GM19239 (cell line): ENCODE measurements at places on chromosomes 12 and 14.

- DNase-seq: no peak
Measured at GRCh38 chr12:51330186-51330585, 6.2 kb upstream of the BIN2 start.

DNA sequence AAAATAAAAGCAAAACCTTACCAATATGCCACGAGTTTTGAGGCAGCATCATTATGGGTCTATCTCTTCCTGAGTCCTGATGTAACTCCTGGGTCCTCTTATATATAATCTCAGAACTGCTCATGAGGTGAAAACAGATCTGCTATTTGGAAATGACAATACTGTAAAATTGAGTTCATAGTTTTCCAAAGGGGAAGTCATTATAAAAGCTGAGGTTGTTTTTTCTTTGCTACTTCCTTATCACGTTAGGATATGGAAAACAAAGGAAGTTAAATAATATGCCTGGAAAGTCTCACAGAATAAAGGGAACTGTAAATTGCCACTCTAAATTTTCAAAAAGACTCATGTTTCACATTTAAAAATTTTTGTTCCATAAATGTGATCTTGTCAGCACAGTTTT lies at the start of gene CD163L1:
TSS of gene CD163L1 (minus strand) at position 78 of the 400 bp plus-strand sequence. CDS start at position 52, 26 bp downstream.
- DNase-seq: no peak

GRCh38 chr12:109687250-109687649 lies 26.4 kb upstream of the FAM222A start:
- no peak for DNase-seq

- DNase-seq: no peak
Measured at GRCh38 chr14:105531894-105532623, 5.7 kb downstream of the TMEM121 start.

- no peak for DNase-seq
Measured at GRCh38 chr14:30195941-30196340, 268.3 kb upstream of the PRKD1 start.

- DNase-seq: no peak
Measured at GRCh38 chr12:5230861-5231260, 187.2 kb downstream of the KCNA5 start.

DNA sequence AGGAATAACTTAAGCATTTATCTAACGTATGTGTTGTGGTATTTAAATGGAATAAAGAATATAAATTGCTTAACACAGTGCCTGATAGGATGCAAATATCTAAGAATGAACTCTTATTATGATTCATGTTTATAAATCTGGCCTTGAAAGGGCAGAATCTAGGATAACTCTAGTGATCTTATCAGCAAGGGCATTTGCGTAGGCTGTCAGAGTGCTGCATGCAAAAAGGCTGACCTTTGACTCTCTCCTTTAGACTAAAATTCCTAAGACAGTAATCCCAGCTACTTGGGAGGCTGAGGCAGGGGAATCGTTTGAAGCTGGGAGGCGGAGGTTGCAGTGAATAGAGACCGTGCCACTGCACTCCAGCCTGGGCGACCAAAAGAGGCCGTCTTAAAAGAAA lies 31.3 kb upstream of the ANP32D start:
- no peak for DNase-seq

- no peak for DNase-seq
Measured at GRCh38 chr12:115257791-115258190, 573.8 kb upstream of the TBX3 start.

GRCh38 chr12:94616203-94616729 lies 34.1 kb downstream of the TMCC3 start:
- no peak for DNase-seq

- no peak for DNase-seq
Measured at GRCh38 chr14:81392976-81393643, 7.0 kb downstream of the STON2 start.

DNA sequence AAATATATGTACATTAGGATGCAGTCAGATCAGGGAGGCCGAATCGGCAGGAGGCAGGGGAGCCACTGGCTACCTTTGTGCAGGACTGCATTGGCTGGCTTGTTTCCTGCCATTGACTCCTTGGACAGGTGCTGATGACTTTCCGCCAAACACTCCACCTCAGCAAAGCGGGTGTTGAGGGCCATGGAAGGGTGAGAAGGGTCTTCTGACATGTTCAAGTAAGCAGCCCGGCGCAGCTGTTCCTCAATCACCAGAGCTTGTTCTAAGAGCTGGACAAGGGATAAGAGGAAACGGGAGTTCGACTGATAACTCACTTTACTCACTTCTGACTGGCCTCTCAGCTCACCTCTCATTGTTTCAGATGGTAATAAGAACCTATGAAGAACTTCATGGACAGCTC lies 4.9 kb upstream of the NOP2 start:
- no peak for DNase-seq

DNA sequence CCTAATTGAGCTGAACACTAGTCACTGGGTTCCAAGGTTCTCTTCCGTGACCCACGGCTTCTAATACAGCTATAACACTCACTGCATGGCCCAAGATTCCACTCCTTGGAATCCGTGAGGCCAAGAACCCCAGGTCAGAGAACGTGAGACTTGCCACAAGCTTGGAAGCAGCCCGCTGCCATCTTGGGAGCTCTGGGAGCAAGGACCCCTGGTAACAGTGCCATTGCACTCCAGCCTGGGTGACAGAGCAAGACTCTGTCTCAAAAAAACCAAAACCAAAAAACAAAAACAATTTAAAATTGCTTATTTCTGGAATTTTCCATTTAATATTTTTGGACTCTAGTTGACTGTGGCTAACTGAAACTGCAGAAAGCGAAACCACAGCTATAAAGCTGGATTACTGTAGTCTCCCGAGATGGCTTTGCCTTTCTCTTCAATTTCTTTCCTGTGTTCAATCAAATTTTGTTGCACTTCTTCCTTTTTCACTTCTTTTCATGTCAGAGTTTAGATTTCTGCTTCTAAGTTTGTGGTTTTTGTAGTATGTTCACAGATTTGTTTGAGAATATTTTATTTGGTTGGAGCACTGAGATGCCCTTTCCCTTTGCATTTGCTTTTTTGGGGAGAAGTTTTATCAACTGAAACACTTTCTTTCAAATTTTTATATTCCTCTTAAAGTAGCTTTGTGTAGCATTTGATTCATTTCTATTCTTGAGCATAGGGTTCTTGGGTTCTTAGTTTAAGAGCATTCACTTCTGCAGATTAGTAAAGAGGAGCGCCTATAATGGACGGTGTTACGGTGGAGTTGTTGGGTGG lies 44.6 kb downstream of the DDHD1 start:
- DNase-seq: no peak

DNA sequence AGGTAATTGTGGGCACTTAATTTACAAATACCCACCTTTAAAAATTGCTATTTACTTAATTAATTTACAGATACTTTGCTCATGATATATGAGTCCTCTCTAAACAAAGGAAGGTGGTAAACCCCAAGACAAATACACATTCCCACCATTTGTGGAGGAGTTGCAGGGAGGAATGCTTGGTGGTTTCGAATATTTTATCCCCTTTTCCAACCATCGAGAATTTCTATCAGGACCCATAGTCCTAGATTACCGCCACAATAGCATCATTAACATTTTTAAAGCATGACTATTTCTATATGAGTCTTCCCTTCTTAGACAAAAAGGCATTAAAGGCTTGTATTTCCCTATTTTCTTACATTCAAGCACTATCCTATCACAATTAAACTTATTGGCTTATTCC lies 34.2 kb upstream of the PLEKHA5 start:
- DNase-seq: no peak

- no peak for DNase-seq
Measured at GRCh38 chr12:42810006-42810405, 220.5 kb upstream of the PRICKLE1 start.

GRCh38 chr14:78683206-78683605 lies 513.0 kb downstream of the NRXN3 start:
- no peak for DNase-seq

DNA sequence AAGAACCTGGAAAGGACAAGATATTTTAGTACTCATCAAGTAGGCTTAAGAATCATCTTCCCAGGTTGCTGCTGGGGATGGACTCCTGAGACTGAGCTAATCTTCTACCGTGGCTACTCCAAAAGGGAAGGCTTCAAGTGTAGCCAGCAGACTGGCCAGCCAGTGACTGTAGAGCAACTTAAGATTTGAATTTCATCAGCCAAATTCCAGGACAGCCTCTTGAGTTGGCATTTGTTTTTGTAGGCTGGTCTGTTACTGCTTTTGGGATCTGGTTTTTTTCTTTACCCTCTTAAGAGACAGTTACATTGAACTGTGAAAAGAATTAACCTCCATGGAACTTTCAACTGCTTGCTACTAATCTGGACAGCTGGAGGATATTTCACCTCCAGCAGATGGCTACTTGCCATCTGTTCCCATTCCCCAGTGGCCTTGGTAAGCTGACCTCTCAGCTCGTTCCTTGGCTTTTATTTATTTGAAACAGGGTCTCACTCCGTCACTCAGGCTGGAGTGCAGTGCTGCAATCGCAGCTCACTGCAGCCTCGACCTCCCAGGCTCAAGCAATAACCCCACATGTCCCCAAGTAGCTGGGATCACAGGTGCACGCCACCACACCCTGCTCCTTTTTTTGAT lies 20.7 kb downstream of the VTI1B start:
- DNase-seq: no peak

- DNase-seq: no peak
Measured at GRCh38 chr14:55752580-55753390, 172.8 kb downstream of the KTN1 start.

DNA sequence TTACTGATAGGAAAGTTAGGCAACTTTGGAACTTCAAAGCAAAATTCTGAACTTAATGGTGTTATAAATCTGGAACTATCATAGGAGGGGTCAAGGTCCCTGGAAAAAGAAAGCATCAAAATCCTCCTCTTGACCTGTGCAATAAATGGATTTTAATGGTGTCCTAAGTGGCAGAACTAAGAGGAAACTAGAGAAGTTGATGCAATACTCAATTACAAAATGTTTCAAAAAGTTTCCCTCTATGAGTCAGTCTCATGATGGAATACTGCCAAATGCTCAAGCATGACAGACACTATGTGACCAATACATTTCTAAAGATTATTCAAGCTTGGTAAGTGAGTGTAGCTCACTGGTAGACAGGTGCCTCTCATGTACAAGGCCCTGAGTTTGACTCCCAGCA lies 47.7 kb upstream of the ERGIC2 start:
- no peak for DNase-seq

DNA sequence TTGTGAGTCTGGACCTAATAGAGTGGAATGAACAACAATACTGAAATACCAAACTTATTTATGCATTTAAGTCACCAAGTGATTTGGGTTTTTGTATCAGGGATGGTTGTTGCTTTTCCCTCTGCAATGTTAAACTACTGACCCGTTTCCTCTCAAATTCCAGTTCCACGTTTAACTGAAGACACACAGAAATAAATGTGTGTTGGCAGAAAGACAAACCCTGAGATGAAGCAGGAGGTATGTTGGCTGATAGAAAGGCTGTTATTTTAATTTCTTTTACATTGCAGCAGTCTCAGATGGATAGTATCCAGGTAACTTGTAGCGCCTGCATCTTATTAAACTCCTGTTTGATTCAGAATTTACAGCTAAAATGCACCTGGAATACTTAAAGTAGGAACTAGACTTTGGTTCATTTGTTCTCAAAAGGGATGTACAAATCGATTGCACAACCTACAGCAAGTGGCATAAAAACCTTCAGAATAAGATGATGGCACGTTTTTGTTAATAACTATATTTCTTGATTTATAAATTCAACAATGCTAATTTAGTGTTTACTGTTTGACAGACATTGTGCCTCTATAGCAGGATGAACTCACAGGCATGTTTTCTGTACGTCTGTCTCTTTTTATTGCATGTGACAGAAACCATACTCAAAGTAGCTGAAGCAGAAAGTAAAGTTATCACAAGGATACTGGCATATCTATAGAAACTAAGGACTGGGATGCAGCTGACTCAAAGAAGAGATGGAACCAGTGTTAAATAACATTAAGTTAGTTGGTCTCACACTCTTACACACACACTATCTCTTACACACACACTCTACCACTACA lies 405.7 kb downstream of the ZFP36L1 start:
- DNase-seq: no peak

- no peak for DNase-seq
Measured at GRCh38 chr14:55711175-55711811, 131.3 kb downstream of the KTN1 start.

DNA sequence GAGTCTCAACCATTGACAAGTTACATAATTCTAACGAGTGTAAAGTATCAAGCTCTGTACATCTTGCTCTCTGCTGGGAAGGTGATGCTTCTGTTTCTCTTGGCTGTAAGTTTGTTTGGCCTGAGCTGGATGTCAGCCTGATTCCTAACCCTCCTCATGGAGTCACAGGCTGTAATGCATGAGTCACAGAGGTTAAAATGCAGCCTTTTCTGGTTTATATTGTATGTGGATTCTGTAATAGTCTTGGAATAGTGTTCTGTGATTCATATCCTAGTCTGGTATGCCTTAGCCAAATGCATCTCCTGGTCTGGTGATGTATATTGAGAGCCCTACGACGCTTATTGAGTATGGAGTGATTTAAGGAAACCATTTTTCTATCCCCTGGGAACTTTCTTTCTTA lies 104.5 kb upstream of the FRMD6 start:
- DNase-seq: no peak

- no peak for DNase-seq
Measured at GRCh38 chr12:57086493-57087009, 2.4 kb upstream of the NAB2 start.

- peak; percentile 5 for DNase-seq
Measured at GRCh38 chr12:94405413-94406116, 54.1 kb downstream of the CEP83 start.

GRCh38 chr14:26017270-26017669 lies 580.6 kb downstream of the NOVA1 start:
- no peak for DNase-seq
